ENCODE measurements at places on chromosomes 3 and 15.

GRCh38 chr3:72549761-72550581, 298.3 kb downstream of the SHQ1 start:
- DNase-seq = no peak

GRCh38 chr3:146454796-146455195, 14.6 kb downstream of the PLSCR2 start:
- DNase-seq = no peak

- no peak for DNase-seq
Measured at GRCh38 chr15:34147371-34148140, 45.7 kb downstream of the PGBD4 start.

GRCh38 chr15:42984493-42985034, 64.0 kb upstream of the TTBK2 start:
- DNase-seq = no peak

DNA sequence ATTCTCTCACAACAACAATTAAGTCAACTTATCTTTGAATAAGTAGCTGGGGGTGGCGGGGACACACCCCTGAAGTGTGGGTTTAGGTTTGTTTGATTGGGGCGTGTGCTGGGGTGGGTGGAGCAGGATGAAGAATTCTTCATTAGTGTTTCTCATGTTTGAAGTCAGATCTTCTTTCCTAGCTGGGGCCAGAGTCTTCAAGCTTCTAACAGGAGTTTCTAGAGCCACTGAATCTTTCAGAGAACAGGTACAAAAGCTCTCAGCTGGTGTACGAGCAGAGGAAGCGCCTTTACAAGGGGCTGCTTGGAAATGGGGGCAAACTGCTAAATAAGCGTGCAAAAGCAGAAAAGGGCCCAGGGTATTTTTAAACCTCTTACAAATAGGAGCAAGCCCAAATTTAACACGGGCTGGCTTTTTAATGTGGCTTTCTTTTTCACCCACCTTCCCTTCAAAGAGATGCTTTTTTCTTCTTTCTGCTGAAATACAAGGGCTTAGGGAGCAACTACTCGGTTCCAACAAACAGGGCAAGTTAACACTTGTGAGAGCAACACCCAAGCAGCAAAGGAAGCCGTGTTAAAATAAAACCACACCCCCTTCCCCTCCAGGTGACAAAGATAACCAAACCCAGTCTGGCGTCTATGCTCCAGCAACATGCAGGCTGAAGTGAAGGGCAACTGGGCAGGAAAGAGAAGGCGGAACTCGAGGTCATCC, 86.9 kb upstream of the RASGRP1 start:
- no peak for DNase-seq

- DNase-seq = no peak
Measured at GRCh38 chr3:172280406-172281051, 167.7 kb downstream of the GHSR start.

- DNase-seq = no peak
Measured at GRCh38 chr3:154536751-154537150, 106.8 kb upstream of the GPR149 start.

- no peak for DNase-seq
Measured at GRCh38 chr3:4350789-4351163, 47.6 kb downstream of the SETMAR start.

GRCh38 chr3:37816271-37816670, 45.4 kb upstream of the CTDSPL start:
- no peak for DNase-seq

DNA sequence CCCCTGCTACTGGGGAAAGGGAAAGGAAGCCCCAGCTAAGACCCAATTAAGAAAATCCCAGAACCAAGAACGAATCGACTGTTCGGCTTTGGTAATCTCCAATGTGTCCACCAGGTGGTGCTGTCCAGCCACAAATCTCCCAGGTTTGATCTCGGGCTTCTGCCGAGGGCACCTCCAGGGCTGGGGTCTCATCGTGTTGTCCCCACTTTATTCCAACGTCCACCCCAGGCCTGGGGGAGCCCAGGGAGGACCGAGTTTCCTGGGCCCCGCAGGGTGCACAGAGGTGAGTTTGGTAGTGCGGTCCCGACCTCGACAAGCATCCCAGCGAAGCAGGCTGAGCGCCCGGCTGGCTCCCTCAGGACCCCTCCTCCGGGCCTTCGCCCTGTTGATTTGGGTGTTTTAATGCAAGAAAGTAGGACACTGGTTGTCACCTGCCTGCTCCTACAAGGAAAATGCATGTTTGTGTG, 185.1 kb downstream of the GOLGA6L6 start:
- no peak for DNase-seq

GRCh38 chr3:141250342-141250741, 18.7 kb downstream of the PXYLP1 start:
- DNase-seq = no peak

- DNase-seq = no peak
Measured at GRCh38 chr15:74793135-74794028, 11.5 kb downstream of the CSK start.

DNA sequence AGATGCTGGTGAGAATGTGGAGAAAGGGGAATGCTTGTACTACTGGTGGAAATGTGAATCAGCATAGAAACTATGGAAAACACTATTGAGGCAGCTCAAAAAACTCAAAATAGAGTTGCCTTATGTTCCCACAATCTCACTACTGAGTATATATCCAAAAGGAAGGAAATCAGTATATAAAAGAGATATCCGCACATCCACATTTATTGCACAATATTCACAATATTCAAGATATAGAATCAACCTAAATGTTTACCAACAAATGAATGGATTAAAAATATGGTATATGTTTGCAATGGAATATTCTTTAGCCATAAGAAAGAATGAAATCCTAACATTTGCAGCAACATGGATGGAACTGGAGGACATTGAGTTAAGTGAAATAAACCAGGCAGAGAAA, 686.8 kb downstream of the OTOL1 start:
- no peak for DNase-seq

GRCh38 chr15:68676926-68677325, 98.1 kb downstream of the CORO2B start:
- no peak for DNase-seq

- no peak for DNase-seq
Measured at GRCh38 chr3:127406309-127407025, 118.6 kb upstream of the PRR20G start.

DNA sequence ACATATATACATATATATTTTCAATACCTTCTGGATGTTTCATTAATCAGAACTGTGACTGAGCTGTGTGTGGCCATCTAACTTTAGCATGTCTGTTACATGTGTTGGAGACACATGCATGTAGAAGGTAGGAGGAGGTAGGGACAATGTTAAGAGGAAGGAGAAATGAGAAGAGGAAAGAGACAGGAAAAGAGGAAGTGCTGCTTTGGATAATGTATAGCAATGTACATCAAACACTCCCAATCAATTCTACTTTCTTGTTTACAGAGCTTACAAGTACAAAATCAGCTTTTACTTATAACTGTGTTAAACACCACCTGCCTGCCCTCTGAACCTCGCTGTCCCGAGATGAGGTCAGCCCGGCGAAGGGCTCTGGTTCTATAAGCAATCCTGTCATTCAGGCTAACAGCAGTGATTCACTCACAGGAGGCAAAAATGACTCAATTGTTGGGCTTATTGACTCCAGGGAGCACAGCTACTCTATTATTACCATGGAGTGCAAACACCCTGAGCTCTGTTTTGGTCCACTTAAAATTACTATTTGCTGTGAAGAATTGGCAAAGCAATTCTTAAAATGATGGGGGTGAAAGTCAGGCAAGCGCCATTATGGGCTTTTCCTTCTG, 188.9 kb downstream of the MEIS2 start:
- no peak for DNase-seq

DNA sequence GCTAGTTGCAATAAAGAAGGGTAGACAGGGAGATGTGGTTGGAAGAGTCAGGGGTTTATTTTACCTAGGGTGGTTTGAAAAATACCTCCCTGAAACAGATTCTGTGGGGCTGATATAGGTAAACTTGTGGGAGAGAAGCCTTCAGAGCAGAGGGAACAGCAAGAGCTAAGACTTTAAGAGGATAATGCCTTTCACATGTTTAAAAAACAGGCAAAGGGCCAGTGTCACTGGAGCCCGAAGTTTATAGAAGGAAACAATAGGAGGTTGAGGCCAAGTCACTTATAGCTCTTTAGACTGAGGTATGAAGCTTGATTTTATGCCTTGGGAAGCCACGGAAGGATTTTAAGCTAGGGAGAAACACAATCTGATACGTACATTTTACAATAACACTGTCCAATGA, 448.7 kb downstream of the TAFA4 start:
- no peak for DNase-seq

DNA sequence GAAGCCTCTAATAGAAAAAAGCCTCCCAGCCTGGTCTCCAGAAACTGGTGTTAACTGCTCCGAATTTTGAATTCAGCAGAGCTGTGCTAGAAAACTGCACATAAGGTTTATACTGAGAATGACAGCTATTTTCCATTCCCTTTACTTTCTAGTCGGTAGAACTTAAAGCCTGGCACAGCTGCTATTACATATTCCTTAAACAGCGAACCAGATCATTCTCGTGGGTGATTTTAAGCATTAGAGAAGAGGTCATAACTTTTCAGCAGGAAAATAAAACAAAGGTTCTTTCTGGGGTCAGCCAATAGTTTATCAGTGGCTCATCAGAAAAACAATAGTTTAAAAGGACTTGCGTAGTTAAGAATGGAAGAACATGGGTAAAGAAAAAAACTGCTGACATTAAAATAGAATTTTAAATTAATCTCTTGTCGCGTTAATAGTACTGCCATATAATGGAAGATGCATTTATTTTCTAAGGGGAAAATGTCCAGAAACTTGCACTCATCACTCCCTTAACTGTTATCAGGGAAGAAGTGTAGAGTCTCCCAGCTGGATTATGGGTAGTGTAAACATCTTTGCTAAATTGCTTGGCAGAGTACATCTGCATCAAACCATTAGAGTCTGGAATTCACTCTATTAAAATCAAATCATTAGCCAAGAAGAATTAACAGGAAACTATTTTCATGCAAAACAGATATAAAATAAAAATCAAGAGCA, 7.9 kb downstream of the VGLL4 start:
- DNase-seq = no peak

- DNase-seq = no peak
Measured at GRCh38 chr3:42502429-42503250, at the start of gene VIPR1. Gene VIPR1 (plus strand): TSS chr3:42502643. CDS start chr3:42502736, 93 bp downstream.

DNA sequence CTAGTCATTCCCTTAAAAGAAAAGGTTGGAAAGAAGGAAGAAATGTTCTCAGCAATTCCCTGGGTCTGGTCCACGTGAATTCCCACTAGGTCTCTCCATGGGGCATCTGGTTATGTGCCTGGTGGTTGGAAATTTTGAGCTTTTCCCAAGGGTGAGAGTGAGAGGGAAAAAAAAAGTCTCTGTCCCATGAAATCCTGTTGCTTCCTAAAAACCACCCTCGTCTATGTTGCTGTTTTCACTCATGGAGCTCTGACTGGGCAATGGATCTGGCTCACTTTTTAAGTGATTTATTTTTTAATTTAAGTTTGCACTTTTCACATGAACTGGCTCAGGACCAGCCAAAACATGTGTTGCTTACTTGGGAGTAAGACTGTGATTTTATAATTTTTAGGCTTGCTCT, 190.1 kb downstream of the CHST2 start:
- no peak for DNase-seq

DNA sequence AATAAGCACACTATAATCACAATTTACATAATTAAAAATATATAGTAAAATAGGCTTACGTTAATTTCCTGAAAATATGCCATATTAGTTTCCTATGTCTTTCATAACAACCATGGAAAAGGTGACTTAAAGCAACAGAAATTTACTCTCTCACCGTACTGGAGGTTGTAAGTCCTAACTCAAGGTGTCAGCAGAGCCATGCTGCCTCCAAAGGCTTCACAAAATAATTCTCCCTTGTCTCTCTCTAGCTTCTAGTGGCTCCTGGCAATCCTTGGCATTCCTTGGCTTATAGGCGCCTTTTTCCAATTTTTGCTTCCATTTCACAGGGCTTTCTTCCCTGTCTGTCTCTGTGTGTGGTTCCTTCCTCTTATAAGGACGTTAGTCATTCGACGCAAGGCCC, 7.6 kb downstream of the SI start:
- DNase-seq = no peak

DNA sequence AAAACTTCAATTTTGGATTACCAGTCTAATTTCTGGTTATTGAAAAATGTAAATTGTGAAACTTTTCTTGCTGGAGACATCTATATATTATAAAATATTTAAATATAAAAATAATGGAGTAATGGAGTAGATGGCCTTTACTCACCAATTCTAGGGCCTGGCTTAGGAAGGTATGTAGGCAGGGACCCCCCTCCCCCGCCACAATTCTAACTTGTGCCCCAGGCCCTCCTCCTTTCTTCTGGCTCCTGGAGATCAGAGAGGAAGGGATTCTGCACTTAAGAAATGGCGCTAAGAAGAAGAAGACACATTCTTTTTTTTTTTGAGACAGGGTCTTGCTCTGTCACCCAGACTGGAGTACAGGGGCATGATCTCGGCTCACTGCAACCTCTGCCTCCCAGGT, 49.5 kb downstream of the CGNL1 start:
- no peak for DNase-seq

GRCh38 chr15:55334371-55334770, 15.3 kb downstream of the PIGB start:
- no peak for DNase-seq
